NCI-H2227 treated with DMSO at 0.1 percent for 48 hours (cell line): ENCODE measurements at places on chromosomes 13 and 19.
A peak's percentile ranks its signal among the peaks of the same experiment; 100 is the strongest.

DNA sequence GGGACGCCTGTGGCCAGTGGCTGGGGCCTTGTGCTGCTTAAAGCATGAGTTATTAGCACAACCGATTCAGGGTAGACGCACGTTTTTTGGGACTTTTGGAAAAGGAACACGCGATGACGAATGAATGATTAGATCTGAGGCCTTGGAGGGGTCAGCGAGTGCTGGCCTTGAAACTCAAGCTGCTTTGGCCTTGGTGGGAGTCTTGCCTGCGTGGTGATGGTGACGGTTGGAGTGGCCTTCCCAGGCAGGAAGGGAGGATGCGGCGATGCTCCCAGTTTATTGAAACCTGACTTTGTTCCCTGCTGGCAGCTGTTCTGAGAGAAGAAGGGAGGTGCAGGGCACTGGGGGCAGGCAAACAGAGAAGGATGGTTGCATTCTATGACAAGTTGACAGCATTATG is 63.1 kb upstream of the RNF113B start:
- no peak for DNase-seq

DNA sequence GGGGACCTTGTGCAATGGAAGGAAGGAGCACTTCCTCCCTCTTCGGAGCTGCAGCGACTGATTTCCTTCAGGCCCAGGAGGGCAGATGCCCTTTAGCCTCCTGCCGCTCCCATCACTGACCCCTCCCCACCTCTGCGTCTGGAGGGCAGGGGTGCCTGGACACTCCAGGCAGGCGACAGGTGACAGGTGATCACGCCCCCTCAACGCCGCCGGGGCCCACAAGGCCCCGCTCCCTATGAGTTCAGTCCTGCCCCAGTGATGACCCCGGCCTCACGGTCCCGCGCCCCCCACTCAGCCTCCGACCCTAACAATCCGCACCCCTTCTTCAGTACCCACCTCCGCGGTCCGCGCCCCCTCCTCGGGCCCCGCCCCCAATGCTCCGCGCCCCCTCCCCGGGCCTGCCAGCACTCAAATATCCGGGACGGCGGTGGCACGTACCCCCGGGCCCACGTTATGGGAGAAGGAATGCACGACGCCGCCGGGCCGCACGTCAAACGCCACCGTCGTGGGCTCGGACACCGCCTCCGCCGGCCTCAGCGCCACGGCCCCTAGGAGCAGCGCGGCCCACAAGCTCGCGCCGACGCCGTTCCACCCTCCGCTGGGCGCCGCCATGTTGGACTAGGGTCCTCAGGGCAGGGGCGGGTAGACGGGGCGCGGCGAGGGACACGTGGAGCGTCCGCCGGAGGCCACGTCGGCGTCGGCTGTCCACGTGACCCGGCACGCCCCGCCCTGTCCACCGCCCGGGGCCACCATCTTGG is at the start of gene MYDGF:
MYDGF (minus strand) TSS at position 620 of the 758 bp plus-strand sequence; CDS start at position 612, 8 bp downstream.
- peak; percentile 47 for DNase-seq

DNA sequence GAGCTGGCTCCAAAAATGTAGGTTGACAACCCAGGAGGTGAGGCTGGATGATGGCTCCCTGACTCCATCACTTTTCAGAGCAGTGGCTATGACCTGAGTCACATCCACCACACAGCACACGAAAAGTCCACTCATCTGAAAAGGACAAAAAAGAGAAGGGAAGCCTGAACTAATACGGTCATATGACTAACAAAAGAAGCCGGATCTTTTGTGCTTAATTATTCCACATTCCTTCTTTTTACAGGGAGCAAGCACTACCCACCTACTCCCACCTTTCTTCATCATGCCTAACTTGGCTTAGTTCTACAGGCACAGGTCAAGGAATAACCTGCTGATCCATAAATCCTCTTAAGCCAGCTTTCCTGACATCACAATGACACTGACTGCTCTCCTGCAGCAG is 601.3 kb upstream of the MIR17HG start:
- no peak for DNase-seq

DNA sequence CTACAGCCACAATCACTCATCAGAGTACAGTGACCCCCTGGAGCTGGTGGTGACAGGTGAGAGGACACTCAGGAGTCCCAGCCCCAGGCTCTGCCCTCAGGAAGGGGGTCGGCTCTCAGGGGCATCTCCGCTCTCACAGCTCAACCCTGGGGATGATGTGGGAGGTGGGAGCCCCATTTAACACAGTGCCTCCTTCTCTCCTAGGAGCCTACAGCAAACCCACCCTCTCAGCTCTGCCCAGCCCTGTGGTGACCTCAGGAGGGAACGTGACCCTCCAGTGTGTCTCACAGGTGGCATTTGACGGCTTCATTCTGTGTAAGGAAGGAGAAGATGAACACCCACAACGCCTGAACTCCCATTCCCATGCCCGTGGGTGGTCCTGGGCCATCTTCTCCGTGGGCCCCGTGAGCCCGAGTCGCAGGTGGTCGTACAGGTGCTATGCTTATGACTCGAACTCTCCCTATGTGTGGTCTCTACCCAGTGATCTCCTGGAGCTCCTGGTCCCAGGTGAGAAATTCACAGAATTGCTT is 1.0 kb downstream of the LILRA2 start:
- DNase-seq = no peak

- peak; percentile 84 for DNase-seq
Measured at GRCh38 chr19:13905634-13906520, at the start of the genes BRME1 and CC2D1A. Gene BRME1, minus strand, starts transcription at chr19:13906117. Its CDS starts 1,225 bp downstream, at chr19:13904892. Gene CC2D1A, plus strand, starts transcription at chr19:13906201. Its CDS starts 241 bp downstream, at chr19:13906442.
